ENCODE measurements at places on chromosomes 5 and 9. TPM values are rescaled to one million over a fixed set of nuclear protein-coding genes. Genes with fewer than 3 reads are reported as not detected.

Gene SLC34A1
- total RNA-seq = not detected

Gene FAM200C
- total RNA-seq = 3.8 TPM

Gene CTSV
- 2.1 TPM for total RNA-seq

Gene LIFR
- total RNA-seq = 119 TPM

Gene PCDHGA10
- total RNA-seq = 6.0 TPM

Gene CD14
- total RNA-seq = 3.2 TPM

Gene PCDHGA9
- 3.6 TPM for total RNA-seq

Measured in dermis blood vessel endothelial cell (primary cell).